ENCODE measurements at places on chromosomes 13 and 19.

DNA sequence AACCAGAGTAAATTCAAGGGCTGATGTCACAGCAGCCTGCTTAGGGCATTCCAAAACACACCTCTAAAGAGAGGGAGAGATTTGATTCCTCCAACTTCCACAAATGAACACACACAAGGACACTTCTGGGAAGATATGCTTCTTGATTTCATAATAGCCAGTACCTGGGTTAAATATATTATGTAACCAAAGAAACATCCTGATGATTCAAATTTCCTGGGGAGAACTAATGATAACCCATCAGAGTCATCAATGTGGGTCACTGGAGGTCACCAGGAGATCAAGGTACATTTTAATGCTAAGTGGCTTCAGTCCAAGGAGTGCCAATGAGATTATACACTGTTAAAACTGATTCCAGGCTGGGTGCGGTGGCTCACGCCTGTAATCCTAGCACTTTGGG, 54.0 kb upstream of the DOCK9 start:
- no peak for DNase-seq

GRCh38 chr13:113646921-113647340, 11.1 kb downstream of the ATP4B start:
- no peak for DNase-seq

GRCh38 chr19:40054632-40055031, 1.4 kb downstream of the ZNF780B start:
- no peak for DNase-seq

- no peak for DNase-seq
These were observed 232.1 kb downstream of the TDRD3 start for GRCh38 chr13:60629158-60629557.

DNA sequence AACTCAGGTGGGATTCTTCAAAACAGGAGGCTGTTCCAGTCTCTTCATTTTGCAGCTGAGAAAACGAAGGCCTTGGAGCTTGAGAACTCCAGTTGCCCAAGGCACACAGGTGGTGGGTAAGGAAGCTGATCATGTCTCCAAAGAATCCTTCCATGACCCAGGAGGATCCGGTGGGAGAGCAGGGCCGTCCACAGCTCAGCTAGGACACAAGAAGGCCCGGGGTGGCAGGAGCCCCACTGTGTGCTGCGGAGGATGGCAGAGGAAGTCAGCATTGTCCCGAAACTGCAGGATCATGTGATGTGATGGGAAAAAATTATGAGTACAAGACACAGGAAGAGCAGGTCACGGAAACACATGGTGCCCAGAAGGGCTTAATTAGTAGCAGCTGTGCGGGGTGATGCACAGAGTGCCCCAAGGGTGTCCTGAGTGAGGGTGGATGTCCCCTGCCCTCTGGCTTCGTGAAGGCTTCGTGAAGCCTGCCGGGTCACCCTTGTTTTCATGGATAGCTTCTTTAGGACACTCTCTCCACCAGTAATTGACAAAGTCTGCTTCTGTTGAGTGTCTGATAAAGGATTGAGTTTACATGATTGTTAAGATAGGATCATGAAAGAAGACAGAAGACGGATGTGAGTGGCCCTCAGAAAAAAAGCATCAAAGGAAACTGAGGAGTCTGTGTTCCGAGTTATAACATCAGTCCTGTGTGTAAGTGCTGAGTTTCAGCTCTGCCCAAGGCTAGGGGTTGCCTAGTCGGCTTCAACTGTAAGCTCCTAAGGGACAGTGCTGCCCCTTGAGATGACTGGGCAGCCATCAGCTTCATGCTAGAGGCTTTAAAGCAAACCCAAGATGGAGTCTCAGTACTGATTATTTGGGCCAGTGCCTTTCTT, 33.8 kb upstream of the SACS start:
- DNase-seq = no peak

- no peak for DNase-seq
These were observed 10.3 kb downstream of the SCEL start for GRCh38 chr13:77545626-77546412.

- DNase-seq = no peak
These were observed 20.3 kb downstream of the LGALS16 start for GRCh38 chr19:39676004-39676403.

DNA sequence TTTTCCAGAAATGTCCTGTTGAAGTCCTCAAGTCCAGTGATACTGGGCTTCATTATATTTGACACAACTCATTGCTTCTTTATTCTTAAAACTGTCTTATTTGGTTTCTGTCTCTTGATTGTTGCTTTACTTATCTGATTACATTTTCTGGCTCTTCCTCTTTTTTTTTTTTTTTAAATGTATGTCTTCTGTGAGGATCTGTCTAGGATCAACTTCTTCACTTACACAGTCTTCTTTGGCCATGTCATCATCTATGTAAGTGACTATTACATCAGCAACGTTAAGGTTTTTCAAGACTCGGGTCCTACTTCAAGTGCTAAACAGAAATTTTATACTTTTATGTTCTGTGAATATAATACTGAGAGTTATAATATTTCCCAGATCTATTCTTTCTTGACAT, 162.1 kb downstream of the PDS5B start:
- DNase-seq = no peak

- no peak for DNase-seq
These were observed 12.3 kb upstream of the MEX3D start for GRCh38 chr19:1580382-1580781.

DNA sequence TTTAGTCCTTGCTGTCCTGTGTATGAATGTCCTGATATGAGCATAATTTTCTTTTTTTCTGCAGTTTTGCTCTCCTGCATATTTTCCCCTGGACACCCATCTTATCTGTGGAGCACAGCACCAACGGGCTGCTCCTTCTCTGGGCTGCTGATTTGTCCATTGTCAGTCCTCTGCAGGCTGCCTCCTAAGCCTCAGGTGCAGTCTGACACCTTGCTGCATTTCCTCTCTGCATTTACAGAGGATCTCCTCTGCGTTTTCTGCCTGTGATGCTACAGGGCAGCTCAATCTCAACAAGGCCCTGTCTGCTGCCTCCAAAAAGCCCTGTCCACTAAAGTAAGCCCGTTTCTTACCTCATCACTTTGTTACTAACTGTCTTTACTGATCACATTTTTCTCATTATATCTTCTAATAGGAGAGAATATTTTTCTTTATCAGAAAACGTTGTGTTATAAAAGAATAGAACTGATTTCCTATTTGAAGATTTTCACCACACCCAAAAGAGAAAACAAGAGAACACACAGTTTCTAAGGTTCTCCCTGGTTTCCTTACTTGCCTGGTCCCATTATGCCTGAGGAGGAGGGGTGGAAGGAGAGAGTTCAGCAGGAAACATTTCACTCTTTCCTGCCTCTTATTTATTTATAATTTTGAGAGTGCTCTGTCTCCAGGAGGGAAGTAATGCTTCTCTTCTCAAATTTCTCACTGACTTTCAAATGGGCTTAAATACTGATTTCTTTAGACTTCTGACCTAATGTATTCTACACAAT, 65.6 kb upstream of the TDRD3 start:
- no peak for DNase-seq

GRCh38 chr13:51924756-51925544, 63.2 kb downstream of the CCDC70 start:
- DNase-seq = no peak

DNA sequence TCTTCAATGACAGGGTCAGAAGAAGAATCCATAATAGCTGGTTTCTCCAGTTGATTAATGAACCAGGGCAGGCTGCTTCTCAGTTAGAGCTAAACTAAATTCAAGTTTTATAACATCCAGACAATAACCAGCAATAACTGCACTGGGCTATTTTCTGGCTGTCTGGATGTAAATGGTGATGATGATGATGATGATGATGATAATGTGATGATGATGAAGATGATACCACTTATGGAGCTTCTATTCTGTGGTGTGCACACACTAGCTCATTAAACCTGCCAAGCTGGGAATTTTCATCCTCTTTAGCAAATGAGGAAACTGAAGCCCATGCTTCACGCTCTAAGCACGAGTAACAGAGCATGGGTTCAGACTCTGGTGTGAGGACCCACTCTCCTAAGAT, 132.2 kb downstream of the OXGR1 start:
- DNase-seq = no peak

- no peak for DNase-seq
These were observed 71.0 kb downstream of the SIPA1L3 start for GRCh38 chr19:37977992-37978391.

- DNase-seq = no peak
These were observed 93.3 kb downstream of the OXGR1 start for GRCh38 chr13:96900986-96901385.

GRCh38 chr19:9883231-9883758, 48.2 kb downstream of the PIN1 start:
- no peak for DNase-seq

DNA sequence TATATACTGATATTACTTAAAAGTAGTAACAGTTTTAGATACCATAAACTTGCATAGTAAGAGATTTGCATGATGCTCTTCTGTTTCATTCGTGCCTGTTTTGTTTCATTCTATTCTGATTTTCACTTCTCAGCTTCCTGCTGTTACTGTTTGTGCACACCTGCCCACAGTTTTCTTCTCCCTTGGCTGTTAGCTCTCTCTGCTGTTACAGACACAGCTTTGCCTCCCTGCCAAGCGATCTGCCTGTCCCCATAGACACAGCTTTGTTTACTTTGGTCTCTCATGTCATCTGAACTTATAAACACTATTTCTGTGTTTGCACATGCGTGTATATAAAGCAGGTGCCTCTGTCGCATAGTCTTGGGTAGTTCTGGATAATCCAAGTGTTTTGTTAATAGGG, 21.4 kb upstream of the UPF3A start:
- DNase-seq = no peak

- DNase-seq = peak; percentile 100
These were observed at the start of gene PROSER3 for GRCh38 chr19:35757749-35758608. PROSER3 (plus strand) TSS chr19:35758176; CDS start chr19:35758216, 40 bp downstream.

DNA sequence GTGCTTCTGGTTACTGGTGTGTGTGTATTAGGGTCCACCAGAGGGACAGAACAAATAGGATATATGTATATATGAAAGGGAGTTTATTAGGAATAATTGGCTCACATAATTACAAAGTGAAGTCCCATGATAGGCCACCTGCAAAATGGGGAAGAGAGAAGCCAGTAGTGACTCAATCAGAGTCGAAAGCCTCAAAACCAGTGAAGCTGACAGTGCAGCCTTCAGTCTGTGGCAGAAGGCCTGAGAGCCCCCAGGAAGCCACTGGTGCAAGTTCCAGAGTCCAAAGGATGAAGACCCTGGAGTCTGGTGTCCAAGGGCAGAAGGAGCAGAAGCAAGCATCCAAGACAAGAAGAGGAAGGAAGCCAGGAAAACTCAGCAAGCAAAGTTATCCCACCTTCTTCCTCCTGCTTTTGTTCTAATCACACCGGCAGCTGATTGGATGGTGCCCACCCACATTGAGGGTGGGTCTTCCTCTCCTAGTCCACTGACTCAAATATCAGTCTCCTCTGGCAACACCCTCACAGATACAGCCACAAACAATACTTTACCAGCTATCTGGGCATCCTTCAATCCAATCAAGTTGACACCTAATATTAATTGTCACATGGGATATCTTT, 21.7 kb upstream of the SCEL start:
- DNase-seq = no peak

DNA sequence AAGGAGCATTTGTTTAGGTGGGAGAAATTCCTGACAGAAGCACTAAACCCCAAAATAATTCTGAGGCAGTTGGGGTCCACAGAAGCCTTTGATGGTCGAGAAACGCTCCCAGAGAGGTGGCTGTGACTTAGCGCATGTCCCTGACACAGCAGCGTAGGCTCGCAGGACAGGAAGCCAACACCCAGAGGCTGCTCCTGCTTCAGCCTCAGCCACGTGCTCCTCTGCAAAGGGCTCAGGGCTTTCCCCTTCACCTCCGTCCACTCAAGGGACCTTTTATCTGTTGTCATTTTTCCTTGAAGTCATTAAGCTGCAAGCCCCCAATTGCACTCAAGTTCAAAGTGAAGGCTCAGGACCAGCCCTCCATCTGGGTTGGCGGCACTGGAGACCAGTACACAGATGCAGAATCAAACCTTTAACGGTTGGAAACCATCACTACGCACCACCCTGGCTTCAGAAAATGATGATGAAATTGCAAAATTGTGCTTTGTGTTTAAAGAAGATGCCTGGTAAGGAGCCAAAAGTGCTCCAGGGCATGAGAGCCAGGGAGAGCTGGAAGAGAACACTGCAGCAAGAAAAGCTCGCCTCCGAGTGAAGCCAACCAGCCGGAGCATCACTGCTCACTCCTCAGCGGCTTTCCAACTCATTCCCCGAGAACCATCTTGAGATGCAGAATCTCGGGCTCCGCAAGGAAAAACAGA, 219.6 kb downstream of the RAP2A start:
- no peak for DNase-seq

- DNase-seq = no peak
These were observed 247.3 kb downstream of the DLEU7 start for GRCh38 chr13:50596156-50596555.

DNA sequence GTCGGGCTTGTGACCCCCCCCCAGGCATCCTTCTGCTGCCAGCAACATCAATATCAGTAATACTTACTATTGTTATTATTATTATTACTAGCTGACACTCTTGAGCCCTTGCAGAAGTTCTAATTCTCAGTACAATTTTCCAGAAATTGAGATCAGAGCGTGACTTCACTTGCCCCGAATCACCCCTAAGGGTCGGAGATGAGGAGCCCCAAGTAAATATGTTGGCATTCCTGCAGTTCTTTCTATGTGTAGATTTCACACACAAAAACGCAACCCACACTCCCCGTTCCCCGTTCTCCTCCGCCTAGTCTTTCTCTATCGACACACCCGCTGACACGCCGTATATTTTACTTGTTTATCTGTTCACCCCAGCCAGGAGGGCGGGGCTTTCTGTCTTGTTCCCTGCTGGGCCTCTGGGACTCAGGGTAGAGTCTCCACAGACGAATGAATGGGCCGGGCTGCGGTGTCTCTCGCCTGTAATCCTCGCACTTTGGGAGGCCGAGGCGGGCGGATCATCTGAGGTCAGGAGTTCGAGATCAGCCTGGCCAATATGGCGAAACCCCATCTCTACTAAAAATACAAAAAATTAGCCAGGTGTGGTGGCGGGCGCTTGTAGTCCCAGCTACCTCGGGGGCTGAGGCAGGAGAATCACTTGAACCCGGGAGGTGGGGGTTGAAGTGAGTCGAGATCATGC, 14.7 kb downstream of the TLE5 start:
- peak; percentile 71 for DNase-seq

DNA sequence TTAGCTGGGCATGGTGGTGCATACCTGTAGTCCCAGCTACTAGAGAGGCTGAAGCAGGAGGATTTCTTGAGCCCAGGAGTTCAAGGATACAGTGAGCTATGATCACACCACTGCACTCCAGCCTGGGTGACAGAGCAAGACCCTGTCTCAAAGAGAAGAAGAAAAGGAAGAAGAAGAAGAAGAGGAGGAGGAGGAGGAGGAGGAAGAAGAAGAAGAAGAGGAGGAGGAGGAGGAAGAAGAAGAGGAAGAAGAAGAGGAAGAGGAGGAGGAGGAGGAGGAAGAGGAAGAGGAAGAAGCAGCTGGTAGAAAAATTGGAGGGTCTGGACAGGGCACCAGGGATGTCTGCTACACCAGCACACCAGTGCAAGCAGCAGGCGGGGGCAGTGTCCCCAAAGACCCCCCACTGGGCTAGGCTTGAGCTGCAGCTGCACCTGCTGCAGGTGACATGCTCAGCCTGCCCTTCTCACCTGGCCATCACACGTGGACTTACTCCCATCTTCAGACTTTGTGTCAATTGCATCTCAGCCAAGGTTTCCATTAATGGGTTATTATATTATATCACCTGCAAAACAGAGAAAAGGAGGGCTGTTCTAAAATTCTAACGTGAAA, 180.9 kb upstream of the ZNF507 start:
- no peak for DNase-seq

Measured in CD4-positive, alpha-beta T cell treated with Interleukin-2 at 100 ng/mL for 4 hours (primary cell).